Brain pericyte (primary cell): ENCODE measurements at places on chromosomes 16 and 17.

- DNase-seq, result no peak
Observed at GRCh38 chr17:56723421-56723820, 110.3 kb downstream of the C17orf67 start.

DNA sequence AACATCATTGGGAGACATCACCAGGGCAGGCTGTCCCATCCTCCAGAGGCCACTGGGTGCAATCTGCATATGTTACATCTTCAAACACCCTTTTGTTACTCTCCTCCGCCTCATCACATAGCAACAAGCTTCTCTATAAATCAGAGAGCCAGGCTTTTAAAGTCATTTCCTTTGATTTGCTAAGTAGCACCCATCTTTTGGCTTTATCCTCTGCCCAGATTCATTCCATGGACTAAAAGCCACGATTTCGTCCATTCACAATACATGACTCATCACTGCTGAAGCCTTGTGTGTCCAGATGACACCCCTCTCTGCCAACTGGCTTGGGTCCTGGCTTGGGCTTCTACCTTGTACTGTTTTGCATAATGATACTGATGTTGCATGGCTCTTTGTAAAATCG lies 2.0 kb upstream of the KRT38 start:
- no peak for DNase-seq

DNA sequence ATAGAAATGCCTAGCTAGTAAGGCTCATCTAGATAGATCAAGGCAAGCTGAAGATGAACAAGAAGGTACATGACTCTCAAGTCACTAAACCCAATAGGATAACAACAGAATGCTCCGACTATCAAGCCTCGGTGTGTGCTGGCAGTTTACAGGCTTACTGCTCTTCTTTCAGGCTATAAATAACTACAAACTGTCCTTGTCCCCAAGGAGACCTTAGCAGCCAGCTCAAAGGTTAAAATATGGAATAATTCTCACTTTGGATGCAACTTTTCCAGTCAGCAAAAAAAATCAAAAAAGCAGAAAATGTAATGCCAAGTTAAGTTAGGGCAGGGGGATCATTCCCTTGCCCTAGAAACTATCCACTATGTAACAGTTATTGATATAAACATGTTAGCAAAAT lies 44.6 kb downstream of the SPOP start:
- DNase-seq, result no peak

DNA sequence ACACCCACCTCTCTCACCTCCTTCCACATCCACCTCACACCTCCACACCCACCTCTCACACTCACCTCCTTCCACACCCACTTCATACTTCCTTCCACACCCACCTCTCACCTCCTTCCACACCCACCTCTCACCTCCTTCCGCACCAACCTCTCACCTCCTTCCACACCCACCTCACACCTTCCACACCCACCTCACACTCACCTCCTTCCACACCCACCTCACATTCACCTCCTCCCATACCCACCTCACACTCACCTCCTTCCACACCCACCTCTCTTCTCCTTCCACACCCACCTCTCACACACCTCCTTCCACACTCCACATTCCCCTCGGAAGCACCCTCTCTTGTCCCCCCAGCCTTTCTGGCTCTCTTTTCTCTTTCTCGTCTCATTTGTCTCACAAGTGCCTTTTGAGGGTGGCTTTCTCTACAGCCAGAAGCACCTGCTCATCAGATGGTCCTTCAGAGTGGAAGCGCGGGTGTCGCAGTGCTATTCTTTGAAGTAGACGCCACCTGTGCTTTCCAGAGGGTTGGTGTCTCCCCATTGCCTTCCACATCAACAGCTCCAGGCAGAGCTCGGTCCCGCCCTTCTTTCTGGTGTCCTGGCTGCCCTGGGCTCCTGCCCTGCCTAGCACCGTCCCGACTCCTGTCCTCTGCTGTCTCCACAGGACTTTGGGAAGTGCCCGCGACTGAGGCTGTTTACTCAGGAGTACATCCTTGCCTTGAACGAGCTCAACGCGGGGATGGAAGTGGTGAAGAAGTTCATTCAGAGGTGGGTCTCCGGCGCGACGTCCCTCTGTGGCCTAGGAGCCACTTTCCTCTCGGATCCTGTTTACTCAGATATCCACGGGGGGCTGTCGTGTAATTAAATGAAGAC lies 109.4 kb upstream of the PLCG2 start:
- no peak for DNase-seq
